Left ventricle myocardium inferior (tissue), 1 donor: ENCODE measurements at places on chromosomes 7 and 10.

DNA sequence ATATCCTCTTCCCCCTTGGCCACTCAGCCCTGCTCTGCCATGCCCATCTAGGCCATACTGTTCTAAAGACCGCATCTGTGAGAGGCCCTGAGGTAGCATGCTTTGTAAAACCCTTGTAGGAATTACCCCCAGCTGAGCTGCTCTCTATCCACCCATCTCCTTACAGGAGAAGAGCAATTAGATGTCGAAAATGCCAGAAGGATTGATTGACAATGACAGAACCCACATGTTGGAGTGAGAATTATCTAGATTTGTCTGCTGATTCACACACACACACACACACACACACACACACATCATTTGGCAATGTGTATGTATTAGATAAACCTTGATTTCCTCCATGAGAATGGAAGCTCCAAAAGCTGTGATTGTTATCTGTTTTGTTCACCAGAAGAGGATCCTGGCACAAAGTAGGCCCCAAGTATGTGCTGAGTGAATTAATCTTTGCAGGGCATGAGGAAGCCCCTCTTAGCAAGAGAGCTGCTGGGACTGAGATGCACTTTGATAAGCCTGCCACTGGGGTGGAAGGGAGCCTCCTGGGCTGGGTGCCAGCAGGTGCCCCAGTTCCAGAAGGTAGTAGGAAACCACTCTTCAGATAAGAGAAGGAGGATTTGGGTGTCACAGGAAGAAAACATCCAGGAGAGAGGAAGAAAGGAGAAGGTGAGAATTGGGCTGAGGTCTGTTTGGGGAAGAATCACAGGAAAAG is 187.5 kb upstream of the ADO start:
- H3K27me3 ChIP-seq, result peaks cover 24% of the 10 kb centered on the region
- no peaks in the 10 kb centered on the region for H3K36me3 ChIP-seq
- DNase-seq, result no peak
- no peaks in the 10 kb centered on the region for H3K4me1 ChIP-seq
- no peak overlapping the region for H3K27ac ChIP-seq

DNA sequence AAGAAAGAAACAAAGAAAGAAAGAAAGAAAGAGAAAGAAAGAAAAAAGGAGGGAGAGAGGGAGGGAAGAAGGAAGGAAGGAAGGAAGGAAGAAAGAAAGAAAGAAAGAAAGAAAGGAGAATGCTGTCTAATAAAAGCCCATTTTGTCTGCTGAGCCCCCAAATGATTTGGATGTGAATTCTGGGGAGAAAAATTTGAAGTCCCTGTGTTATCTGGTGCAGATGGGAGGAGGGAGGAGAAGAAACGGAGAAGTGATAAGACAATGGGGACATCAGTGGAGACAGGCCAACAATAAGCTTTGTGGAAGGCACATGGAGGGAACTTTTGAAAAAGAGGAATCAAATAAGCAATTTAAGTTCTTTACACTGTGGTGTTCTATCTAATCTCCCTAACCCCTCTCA is 24.6 kb upstream of the TMEM273 start:
- H3K27ac ChIP-seq, result no peak overlapping the region
- no peaks in the 10 kb centered on the region for H3K27me3 ChIP-seq
- DNase-seq, result no peak
- peaks cover 11% of the 10 kb centered on the region for H3K4me1 ChIP-seq

GRCh38 chr10:2839081-2839725 is 228.1 kb upstream of the PFKP start:
- peak; percentile 18 for DNase-seq
- peaks cover 69% of the 10 kb centered on the region for H3K27me3 ChIP-seq
- H3K36me3 ChIP-seq, result no peaks in the 10 kb centered on the region
- H3K4me3 ChIP-seq, result no peak overlapping the region

- no peak for DNase-seq
- H3K27me3 ChIP-seq, result peaks cover 77% of the 10 kb centered on the region
- no peaks in the 10 kb centered on the region for H3K36me3 ChIP-seq
- no peaks in the 10 kb centered on the region for H3K4me1 ChIP-seq
- no peak overlapping the region for H3K27ac ChIP-seq
Observed at GRCh38 chr10:131177431-131178327, 133.8 kb downstream of the TCERG1L start.

DNA sequence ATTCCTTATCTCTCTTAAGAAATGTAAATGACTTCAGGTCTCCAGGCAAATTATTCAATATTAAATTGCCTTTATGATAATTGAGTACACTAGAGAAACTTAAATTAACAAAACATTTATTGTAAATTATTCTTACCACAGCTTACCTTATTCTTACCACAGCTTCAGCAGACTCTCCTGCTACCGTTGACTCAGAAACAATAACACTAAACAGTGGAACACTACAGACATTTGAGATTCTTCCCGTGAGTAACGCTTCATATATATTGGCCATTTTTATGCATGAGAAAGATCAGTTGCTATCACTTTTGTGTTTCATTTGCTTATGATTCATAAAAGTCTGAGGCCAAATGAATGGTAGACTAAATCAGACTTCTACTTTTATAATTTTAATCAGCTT is 28.7 kb downstream of the TMEM243 start:
- H3K4me1 ChIP-seq, result no peaks in the 10 kb centered on the region
- no peak overlapping the region for H3K4me3 ChIP-seq
- no peak for DNase-seq
- no peaks in the 10 kb centered on the region for H3K27me3 ChIP-seq

GRCh38 chr7:92813390-92814024 is 22.9 kb downstream of the CDK6 start:
- no peaks in the 10 kb centered on the region for H3K36me3 ChIP-seq
- no peak overlapping the region for H3K4me3 ChIP-seq
- H3K27ac ChIP-seq, result peak overlapping the region; percentile 36
- no peak for DNase-seq
- peaks cover 57% of the 10 kb centered on the region for H3K4me1 ChIP-seq
- no peaks in the 10 kb centered on the region for H3K27me3 ChIP-seq

GRCh38 chr10:103545366-103545765 is 51.9 kb downstream of the NEURL1 start:
- no peak for DNase-seq
- H3K4me3 ChIP-seq, result no peak overlapping the region
- H3K27me3 ChIP-seq, result peaks cover 9% of the 10 kb centered on the region
- H3K4me1 ChIP-seq, result peaks cover 22% of the 10 kb centered on the region

GRCh38 chr10:16942381-16943078 is 125.3 kb upstream of the RSU1 start:
- no peaks in the 10 kb centered on the region for H3K27me3 ChIP-seq
- DNase-seq, result no peak
- H3K4me3 ChIP-seq, result no peak overlapping the region
- H3K27ac ChIP-seq, result no peak overlapping the region
- H3K36me3 ChIP-seq, result no peaks in the 10 kb centered on the region

DNA sequence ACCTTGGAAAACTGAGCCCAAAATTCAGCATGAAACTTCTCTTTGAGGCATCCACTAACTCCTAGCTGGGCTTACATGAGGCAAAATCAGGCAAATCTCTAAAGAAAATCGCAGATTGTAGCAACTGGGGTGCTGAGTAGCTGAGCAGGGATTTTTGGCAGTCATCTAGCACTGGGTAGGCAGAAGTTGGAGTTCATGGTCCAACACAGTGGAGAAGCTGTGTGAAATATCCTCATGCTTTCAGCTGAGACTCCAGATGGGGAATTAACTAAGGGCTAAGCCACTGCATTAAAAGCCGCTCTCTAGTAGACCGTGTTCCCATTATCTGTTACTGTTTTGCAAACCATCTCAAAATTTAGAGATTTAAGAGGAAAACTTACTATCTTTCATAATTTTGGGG is 240.1 kb upstream of the PHYHIPL start:
- no peaks in the 10 kb centered on the region for H3K27me3 ChIP-seq
- H3K27ac ChIP-seq, result peak overlapping the region; percentile 11
- no peak overlapping the region for H3K4me3 ChIP-seq
- no peaks in the 10 kb centered on the region for H3K4me1 ChIP-seq
- no peaks in the 10 kb centered on the region for H3K36me3 ChIP-seq
- no peak for DNase-seq

DNA sequence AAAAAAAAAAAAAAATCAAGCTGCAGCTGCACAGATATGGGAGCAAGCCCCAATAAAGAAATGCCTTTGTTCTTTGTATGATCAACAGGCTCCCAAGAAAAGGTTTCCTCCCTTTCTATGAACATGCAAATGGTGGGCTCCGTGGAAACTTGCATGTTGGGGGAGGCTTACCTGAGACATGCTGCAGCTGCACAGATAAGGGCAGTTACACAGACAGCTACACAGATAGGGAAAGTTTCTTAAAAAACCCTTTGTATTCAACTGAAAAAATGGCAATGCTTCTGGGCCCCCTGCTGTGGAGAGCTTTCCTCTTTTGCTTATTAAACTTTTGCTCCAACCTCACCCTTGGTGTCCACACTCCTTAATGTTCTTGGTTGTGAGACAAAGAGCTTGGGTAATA is 29.8 kb upstream of the ZNF746 start:
- H3K36me3 ChIP-seq, result no peaks in the 10 kb centered on the region
- no peaks in the 10 kb centered on the region for H3K27me3 ChIP-seq
- no peak for DNase-seq
- H3K4me3 ChIP-seq, result no peak overlapping the region

- H3K36me3 ChIP-seq, result no peaks in the 10 kb centered on the region
- no peaks in the 10 kb centered on the region for H3K27me3 ChIP-seq
- no peak overlapping the region for H3K4me3 ChIP-seq
- DNase-seq, result no peak
Observed at GRCh38 chr10:5618042-5618441, 48.4 kb downstream of the ASB13 start.

GRCh38 chr7:2582006-2582735 is 23.4 kb downstream of the IQCE start:
- H3K27ac ChIP-seq, result no peak overlapping the region
- H3K27me3 ChIP-seq, result no peaks in the 10 kb centered on the region
- H3K4me3 ChIP-seq, result no peak overlapping the region
- peaks cover 32% of the 10 kb centered on the region for H3K36me3 ChIP-seq

DNA sequence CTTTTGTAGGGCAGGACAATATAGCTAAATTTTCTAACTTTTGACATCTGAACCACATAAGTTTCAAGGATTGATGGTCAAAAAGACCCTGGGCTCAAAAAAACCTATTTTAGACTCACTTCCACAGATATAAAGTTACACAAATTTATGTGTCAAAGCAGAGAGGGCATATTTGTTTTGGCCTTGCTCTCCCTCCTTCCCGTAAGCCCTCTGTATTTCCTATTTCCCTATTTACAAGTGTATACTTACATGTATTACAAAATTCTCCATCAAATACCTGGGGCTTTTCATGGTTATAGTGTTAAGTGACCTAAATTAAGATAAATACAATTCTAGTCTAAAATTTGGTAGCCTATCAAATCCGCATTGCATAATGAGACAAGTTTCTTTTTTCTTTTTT is 2.6 kb downstream of the KDM7A start:
- no peaks in the 10 kb centered on the region for H3K36me3 ChIP-seq
- peak overlapping the region; percentile 100 for H3K27ac ChIP-seq
- no peak for DNase-seq
- no peaks in the 10 kb centered on the region for H3K27me3 ChIP-seq
- peaks cover 70% of the 10 kb centered on the region for H3K4me1 ChIP-seq

GRCh38 chr7:123744416-123744815 is 4.4 kb downstream of the WASL start:
- H3K27ac ChIP-seq, result no peak overlapping the region
- no peaks in the 10 kb centered on the region for H3K27me3 ChIP-seq
- no peak overlapping the region for H3K4me3 ChIP-seq
